ENCODE measurements at places on chromosomes 4 and X. TPM values are rescaled to one million over a fixed set of nuclear protein-coding genes. Genes with fewer than 3 reads are reported as not detected.

- no peaks in the 10 kb centered on the region for H3K27me3 ChIP-seq
- no peak overlapping the region for H3K27ac ChIP-seq
- DNase-seq, result no peak
- H3K4me3 ChIP-seq, result no peak overlapping the region
These were observed 494.3 kb downstream of the IL15 start for GRCh38 chr4:142130666-142131065.

- no peaks in the 10 kb centered on the region for H3K36me3 ChIP-seq
- no peaks in the 10 kb centered on the region for H3K4me1 ChIP-seq
- no peak overlapping the region for H3K27ac ChIP-seq
- H3K27me3 ChIP-seq, result no peaks in the 10 kb centered on the region
- DNase-seq, result no peak
- H3K4me3 ChIP-seq, result no peak overlapping the region
These were observed 179.7 kb upstream of the NDP start for GRCh38 chrX:44152852-44153251.

DNA sequence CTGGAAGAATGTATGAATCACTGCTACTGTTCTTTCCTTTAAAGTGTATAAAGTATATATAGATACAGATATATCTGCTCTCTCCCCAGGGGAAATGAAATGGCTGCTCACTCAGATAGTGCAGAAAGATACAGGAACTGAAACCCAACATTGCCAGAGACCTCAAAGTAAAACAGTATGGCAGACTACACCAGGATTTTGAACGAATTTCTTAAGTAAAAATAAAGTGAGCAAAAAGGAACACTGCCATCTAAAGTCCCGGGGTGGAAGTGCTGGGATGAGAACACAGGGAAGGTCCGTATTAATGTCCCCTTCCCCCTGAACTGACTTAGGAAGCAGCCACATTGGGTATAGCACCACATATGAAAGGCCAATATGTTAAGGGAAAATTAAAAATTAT, 93.4 kb downstream of the TMA16 start:
- no peaks in the 10 kb centered on the region for H3K36me3 ChIP-seq
- H3K4me3 ChIP-seq, result no peak overlapping the region
- H3K4me1 ChIP-seq, result no peaks in the 10 kb centered on the region
- no peak overlapping the region for H3K27ac ChIP-seq
- H3K27me3 ChIP-seq, result no peaks in the 10 kb centered on the region

DNA sequence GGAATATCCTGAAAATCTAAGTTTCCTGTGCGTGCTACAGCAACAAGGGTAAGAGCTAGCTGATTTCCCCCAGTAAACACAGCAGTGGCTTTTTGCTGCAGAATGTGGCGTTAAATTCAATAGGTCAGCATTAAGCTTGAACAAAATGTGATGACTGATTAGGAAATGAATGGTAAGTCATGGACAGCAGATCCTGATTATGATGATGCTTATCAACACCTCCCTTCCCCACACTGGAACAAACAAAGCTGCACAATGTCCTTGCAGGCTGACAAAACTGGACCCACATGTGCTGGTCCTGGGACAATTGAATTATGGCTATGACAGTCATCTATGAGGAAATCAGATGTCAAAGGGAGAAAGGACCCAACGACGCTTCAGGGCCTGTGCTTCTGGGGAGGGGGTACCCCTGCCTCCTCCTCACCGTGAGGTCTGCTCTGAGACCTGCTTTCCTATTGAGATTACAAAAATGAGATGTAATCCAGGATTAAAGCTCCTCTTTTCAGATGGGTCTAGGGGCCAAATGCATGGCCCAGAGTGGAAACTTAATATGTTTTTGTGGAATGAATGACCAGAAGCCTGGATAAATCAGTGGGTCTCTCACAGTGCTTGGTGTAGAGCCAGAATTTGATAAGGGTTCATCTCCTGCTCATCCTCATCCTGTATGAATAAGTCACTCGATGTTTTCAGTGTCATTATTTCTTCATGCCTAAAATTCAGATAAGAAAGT, 32.0 kb upstream of the BOD1L1 start:
- no peak overlapping the region for H3K27ac ChIP-seq
- H3K27me3 ChIP-seq, result peaks cover 4% of the 10 kb centered on the region
- no peak for DNase-seq
- H3K4me3 ChIP-seq, result no peak overlapping the region

DNA sequence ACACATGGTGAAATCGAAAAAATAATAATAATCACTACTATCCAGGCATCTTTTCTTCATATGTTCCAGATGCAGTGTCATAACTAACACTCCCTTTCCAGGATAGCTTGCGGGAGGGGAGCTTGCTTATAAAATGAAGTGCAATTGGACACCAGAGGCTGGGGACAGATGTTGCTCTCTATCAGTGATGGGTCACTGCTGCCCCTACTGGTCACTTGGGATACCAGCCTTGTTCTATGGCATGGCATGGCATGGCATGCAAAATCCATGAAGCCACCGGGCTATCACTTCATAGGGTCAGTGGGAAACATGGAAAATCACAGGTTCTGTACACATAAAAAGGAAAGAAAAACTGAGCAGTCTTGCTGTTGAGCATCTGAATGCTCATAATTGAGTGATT, 168.1 kb downstream of the GLRA2 start:
- H3K27ac ChIP-seq, result no peak overlapping the region
- no peaks in the 10 kb centered on the region for H3K4me1 ChIP-seq
- no peaks in the 10 kb centered on the region for H3K36me3 ChIP-seq
- no peak overlapping the region for H3K4me3 ChIP-seq
- peak; percentile 58 for DNase-seq
- no peaks in the 10 kb centered on the region for H3K27me3 ChIP-seq

DNA sequence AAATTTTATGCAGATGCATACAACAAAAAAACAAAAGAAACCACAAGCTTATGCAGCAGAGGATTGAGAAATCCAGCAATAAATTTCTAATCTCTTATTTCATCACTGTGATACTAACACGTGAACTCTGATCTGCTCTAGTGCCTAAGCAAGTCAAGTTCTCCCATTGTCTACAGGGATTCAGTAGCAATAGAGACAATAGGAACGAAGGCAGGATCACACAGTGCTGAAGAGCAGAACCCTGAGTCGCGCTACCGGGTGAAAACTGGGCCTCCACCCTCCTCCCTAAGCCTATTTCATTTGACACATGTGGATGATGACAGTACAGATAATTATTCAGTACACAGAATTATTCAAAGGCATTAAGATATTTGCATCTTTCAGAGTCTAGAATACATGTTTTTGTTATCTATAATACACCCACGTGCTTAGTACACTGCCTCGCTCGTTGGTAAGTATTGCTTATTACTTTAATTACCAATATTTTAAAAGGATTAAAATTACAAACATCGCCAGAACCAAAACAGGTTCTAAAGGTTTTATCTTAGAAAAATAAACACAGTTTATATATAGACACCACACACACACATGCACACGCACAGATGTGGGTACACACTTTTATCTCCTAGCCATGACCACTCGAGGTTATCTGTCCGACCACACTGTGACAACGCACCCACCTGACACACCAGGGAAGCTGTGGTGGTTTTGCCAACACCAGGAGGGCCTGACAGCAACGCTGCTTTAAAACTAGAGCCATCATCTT, 60.1 kb downstream of the RFC1 start:
- H3K27ac ChIP-seq, result peak overlapping the region; percentile 8
- H3K4me3 ChIP-seq, result no peak overlapping the region
- no peaks in the 10 kb centered on the region for H3K27me3 ChIP-seq
- no peak for DNase-seq
- peaks cover 52% of the 10 kb centered on the region for H3K36me3 ChIP-seq

DNA sequence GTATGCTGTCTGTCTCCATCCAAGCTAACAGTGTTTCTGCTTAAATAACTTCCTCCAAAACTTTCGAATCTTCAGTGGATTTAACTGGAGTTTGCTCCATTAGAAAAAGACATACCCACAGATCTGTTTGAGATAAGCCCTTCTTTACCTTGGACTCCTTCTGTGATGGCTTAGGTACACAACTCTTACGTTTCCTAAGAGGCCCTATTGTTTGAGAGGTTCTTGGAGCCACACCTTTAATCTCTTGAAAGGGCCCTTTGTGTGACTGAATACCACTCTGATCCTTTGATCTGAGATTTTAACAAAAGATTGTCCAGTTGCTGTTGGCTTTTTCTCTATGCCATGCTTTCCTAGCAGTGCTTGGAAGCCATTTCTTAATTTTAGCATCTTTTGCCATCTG, 92.5 kb downstream of the AKAP4 start:
- H3K4me3 ChIP-seq, result no peak overlapping the region
- H3K27ac ChIP-seq, result no peak overlapping the region
- no peaks in the 10 kb centered on the region for H3K36me3 ChIP-seq
- H3K27me3 ChIP-seq, result peaks cover 2% of the 10 kb centered on the region
- DNase-seq, result no peak
- no peaks in the 10 kb centered on the region for H3K4me1 ChIP-seq

The MGAT4D gene
- total RNA-seq, result not detected

The SPACA5 gene
- total RNA-seq, result not detected

- H3K36me3 ChIP-seq, result no peaks in the 10 kb centered on the region
- no peak overlapping the region for H3K27ac ChIP-seq
- no peak for DNase-seq
- no peaks in the 10 kb centered on the region for H3K4me1 ChIP-seq
- no peak overlapping the region for H3K4me3 ChIP-seq
- no peaks in the 10 kb centered on the region for H3K27me3 ChIP-seq
These were observed 218.2 kb upstream of the ZCCHC13 start for GRCh38 chrX:74085642-74086236.

DNA sequence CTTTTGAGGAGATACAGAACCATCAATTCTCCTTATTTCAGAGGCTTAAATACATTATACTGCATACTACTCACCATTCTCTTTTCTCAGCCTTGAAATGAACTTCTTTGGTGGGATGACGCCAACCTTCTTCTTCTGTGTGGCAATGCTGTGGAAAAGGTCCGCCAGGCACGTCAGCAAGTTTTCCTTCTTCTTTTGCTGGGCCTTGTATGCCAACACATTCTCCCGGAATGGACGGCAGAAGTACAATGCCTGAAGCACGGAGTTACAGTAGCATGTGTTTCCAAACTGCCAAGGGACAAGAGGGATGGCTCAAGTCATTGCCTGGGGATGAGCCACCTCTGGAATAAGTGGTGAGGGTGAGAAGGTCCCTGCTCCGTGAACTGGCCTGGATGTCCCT, 31.2 kb downstream of the USP46 start:
- H3K27me3 ChIP-seq, result no peaks in the 10 kb centered on the region
- peaks cover 5% of the 10 kb centered on the region for H3K36me3 ChIP-seq
- no peak overlapping the region for H3K4me3 ChIP-seq
- DNase-seq, result no peak
- no peak overlapping the region for H3K27ac ChIP-seq
- H3K4me1 ChIP-seq, result peaks cover 2% of the 10 kb centered on the region
